ENCODE measurements at places on chromosomes 2 and 18.

DNA sequence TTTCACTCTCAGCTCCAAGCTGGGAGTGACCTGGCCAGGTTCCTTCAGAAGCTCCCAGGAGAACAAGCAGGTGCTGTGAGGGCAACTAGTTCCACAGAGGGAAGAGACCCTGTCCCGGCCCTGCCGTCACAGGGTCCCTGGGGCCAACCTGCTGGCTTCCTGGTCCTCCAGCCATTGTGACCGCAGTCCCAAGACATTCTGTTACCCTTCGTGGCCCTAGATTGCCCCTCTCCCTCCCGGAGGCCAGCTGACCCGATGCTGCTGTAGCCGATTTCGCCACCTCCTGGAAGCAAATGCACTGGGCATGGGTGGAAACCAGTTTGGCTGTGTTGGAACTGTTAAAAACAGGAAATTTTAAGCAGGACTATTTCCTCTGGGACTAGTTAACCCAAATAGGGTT is 55.4 kb downstream of the EPAS1 start:
- no peak for DNase-seq

- no peak for DNase-seq
Measured at GRCh38 chr2:112601754-112602153, 17.3 kb downstream of the CHCHD5 start.

- peak; percentile 26 for DNase-seq
Measured at GRCh38 chr2:854460-854859, 96.2 kb upstream of the SNTG2 start.

- no peak for DNase-seq
Measured at GRCh38 chr2:18545384-18545783, 15.1 kb downstream of the RDH14 start.

DNA sequence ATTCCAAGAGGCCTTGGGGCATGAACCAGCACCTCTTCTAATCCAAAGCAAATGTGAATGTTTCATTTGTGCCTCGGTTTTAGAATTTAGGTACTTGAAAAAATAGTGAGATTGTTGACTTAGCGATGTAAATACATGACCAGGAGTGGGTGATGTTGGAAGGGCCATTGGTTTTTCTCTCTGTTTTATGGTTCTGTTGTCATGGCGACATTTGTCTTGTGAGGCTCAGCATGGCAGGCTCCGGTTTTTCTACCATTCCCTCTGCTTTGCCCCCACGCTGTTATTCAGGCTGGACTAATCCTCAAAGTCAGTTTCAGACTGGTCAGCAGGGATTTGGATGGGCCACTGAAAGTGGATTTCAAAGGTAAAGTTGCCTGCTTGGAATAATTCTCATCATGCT is 255.4 kb downstream of the ALPK2 start:
- no peak for DNase-seq

- DNase-seq = no peak
Measured at GRCh38 chr2:241140445-241140840, 8.8 kb downstream of the PASK start.
